Suprapubic skin (tissue), 4 donors: ENCODE measurements at places on chromosomes 3 and 15. TPM values are rescaled to one million over a fixed set of nuclear protein-coding genes. Genes with fewer than 3 reads are reported as not detected.

- H3K36me3 ChIP-seq, result no peaks in the 10 kb centered on the region
- DNase-seq, result no peak
- H3K4me1 ChIP-seq, result peaks cover 11% of the 10 kb centered on the region
- H3K27ac ChIP-seq, result no peak overlapping the region
- H3K27me3 ChIP-seq, result peaks cover 20% of the 10 kb centered on the region
Measured at GRCh38 chr15:70589221-70589620, 174.1 kb downstream of the UACA start.

DNA sequence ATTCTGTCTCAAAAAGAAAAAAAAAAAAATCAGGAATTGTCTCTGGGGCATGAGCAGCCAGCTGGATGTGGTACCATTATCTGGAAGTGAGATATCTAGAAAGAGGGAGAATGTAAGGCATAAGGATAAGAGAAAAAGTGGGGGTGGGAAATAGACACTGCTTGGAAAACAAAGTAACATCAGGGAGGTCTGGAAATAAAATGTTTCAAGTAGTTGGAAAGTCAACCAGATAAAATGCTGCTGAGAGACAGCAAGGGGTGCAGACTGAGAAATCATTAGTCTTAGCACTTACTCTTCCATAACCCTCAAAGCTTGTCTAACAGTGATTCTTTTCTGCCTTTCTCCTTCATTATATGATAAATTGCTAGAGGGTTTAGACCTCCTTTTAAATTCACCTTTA is 159.7 kb upstream of the TBL1XR1 start:
- no peaks in the 10 kb centered on the region for H3K36me3 ChIP-seq
- no peaks in the 10 kb centered on the region for H3K27me3 ChIP-seq
- no peak overlapping the region for H3K4me3 ChIP-seq
- no peak for DNase-seq
- peak overlapping the region; percentile 91 for H3K27ac ChIP-seq

DNA sequence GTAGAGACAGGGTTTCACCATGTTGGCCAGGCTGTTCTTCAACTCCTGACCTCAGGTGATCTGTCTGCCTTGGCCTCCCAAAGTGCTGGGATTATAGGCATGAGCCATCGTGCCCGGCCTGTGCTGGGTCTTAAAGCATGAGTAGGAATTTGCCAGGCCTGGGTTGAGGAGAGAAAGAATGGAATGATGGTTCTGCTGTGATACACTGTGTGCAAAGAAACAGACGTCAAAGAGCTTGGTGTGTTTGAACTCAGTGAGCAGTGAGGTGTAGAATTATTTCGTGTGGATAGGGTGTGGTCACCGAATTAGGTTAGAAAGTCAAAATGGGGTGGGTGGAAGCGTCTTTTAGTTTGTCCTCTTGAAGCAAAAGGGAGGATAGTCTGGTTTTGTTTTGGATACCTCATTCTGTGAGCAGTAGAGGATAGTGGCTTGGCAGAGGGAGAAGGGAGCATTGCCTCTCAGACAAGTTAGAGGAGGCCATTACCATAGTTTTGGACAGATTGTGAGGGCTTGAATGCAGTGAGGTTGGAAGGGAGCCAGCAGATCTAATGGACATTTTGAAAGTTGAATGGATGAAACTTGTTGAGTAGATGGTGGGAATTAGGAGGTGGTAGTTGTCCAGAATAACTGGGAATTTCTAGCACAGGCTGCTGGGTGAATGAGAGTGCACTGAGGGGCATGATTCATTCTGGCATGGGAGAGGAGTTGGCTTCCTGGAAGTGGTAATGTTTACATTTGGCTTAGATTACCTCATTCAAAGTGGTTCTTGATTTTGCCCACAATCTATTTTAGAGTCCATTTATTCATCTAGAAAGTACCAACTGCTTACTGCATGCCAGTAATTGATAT is 27.2 kb downstream of the AKAP13 start:
- DNase-seq, result no peak
- no peaks in the 10 kb centered on the region for H3K27me3 ChIP-seq
- H3K4me1 ChIP-seq, result peaks cover 56% of the 10 kb centered on the region
- peak overlapping the region; percentile 8 for H3K27ac ChIP-seq
- no peak overlapping the region for H3K4me3 ChIP-seq

GRCh38 chr15:80401456-80401855 is 2.7 kb upstream of the ARNT2 start:
- peaks cover 14% of the 10 kb centered on the region for H3K4me1 ChIP-seq
- no peak overlapping the region for H3K27ac ChIP-seq
- no peaks in the 10 kb centered on the region for H3K36me3 ChIP-seq
- peaks cover 43% of the 10 kb centered on the region for H3K27me3 ChIP-seq
- H3K4me3 ChIP-seq, result no peak overlapping the region

- no peaks in the 10 kb centered on the region for H3K36me3 ChIP-seq
- H3K4me1 ChIP-seq, result no peaks in the 10 kb centered on the region
- H3K4me3 ChIP-seq, result no peak overlapping the region
- H3K27ac ChIP-seq, result no peak overlapping the region
Measured at GRCh38 chr15:73386238-73386637, 17.5 kb upstream of the HCN4 start.

GRCh38 chr15:72068856-72069255 is 49.1 kb downstream of the MYO9A start:
- DNase-seq, result no peak
- H3K27ac ChIP-seq, result no peak overlapping the region
- no peaks in the 10 kb centered on the region for H3K36me3 ChIP-seq
- H3K4me1 ChIP-seq, result no peaks in the 10 kb centered on the region
- no peak overlapping the region for H3K4me3 ChIP-seq

- H3K27ac ChIP-seq, result no peak overlapping the region
- no peaks in the 10 kb centered on the region for H3K4me1 ChIP-seq
- peaks cover 40% of the 10 kb centered on the region for H3K27me3 ChIP-seq
- DNase-seq, result no peak
- H3K4me3 ChIP-seq, result no peak overlapping the region
- no peaks in the 10 kb centered on the region for H3K36me3 ChIP-seq
Measured at GRCh38 chr15:58058073-58058472, 7.4 kb downstream of the ALDH1A2 start.

- H3K27ac ChIP-seq, result no peak overlapping the region
- no peak overlapping the region for H3K4me3 ChIP-seq
- no peak for DNase-seq
- H3K36me3 ChIP-seq, result peaks cover 2% of the 10 kb centered on the region
Measured at GRCh38 chr3:32703491-32703972, 18.5 kb downstream of the CNOT10 start.

GRCh38 chr3:178761024-178761423 is 224.8 kb downstream of the KCNMB2 start:
- no peak for DNase-seq
- no peak overlapping the region for H3K27ac ChIP-seq
- H3K4me3 ChIP-seq, result no peak overlapping the region

DNA sequence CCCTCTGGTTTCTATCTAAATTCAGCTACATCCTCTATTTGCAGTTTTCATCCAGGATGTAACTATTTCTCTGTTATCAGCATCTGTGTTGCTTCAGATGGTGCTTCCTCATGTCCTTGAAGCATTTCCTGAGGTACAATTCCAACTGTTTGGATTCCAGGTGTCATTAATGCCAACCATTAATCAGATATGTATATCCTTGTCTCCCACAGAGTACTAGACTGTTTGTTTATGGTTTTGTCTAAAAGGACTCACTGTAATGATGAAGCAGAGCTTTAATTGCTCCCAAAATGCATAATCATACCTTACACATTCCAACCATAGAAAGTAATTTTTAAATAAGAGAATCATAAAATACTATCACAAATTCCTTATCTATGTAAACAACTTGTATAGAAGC is 288.5 kb upstream of the MME start:
- no peaks in the 10 kb centered on the region for H3K27me3 ChIP-seq
- DNase-seq, result no peak
- no peak overlapping the region for H3K4me3 ChIP-seq
- H3K27ac ChIP-seq, result no peak overlapping the region
- no peaks in the 10 kb centered on the region for H3K4me1 ChIP-seq

DNA sequence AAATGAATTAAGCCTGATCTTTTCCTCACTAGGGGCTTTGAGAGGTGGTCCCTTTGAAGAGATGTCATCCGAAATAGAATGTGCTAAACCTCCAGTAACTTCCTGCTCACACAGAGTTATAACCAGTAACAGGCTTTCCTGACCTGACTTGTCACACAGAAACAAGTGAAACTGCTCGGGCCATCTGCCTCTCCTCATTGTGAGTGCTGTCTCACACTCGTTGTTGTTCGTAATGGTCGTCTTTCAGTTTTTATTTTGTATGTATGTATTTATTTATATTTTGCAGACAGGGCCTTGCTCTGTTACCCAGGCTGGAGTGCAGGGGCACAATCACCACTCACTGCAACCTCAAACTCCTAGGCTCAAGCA is 24.0 kb downstream of the ACSBG1 start:
- no peaks in the 10 kb centered on the region for H3K36me3 ChIP-seq
- H3K4me1 ChIP-seq, result peaks cover 96% of the 10 kb centered on the region
- no peak overlapping the region for H3K4me3 ChIP-seq

DNA sequence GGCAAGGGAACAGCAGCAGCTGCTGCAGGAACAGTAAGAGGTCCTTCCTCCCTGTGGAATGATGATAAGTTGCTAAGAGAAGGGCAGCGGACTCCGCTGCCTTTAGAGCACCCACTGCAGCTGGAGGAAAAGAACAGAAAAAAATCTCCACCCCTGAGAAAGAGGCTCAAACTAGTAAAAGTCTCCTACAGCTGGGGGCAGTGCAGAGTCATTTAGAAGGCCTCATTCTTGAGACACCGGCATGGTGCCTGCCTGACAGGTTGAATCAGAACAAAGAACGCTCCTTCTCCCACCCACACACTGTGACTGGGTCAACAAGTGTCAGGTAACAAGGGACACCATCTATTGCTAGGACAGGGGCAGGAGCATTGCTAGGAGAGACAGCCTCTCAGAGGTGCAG is 188.4 kb downstream of the ABHD5 start:
- H3K36me3 ChIP-seq, result no peaks in the 10 kb centered on the region
- no peaks in the 10 kb centered on the region for H3K27me3 ChIP-seq
- H3K4me1 ChIP-seq, result peaks cover 4% of the 10 kb centered on the region
- no peak overlapping the region for H3K27ac ChIP-seq
- no peak overlapping the region for H3K4me3 ChIP-seq

GRCh38 chr3:113148284-113148683 is 63.1 kb upstream of the BOC start:
- H3K4me3 ChIP-seq, result peak overlapping the region; percentile 20
- no peaks in the 10 kb centered on the region for H3K27me3 ChIP-seq
- H3K36me3 ChIP-seq, result no peaks in the 10 kb centered on the region
- peak overlapping the region; percentile 79 for H3K27ac ChIP-seq

GRCh38 chr15:77658304-77658703 is 25.6 kb upstream of the LINGO1 start:
- no peaks in the 10 kb centered on the region for H3K36me3 ChIP-seq
- H3K27me3 ChIP-seq, result peaks cover 57% of the 10 kb centered on the region
- no peaks in the 10 kb centered on the region for H3K4me1 ChIP-seq
- H3K27ac ChIP-seq, result no peak overlapping the region
- no peak for DNase-seq
- no peak overlapping the region for H3K4me3 ChIP-seq

- DNase-seq, result no peak
- H3K4me3 ChIP-seq, result no peak overlapping the region
- peaks cover 23% of the 10 kb centered on the region for H3K4me1 ChIP-seq
- peaks cover 82% of the 10 kb centered on the region for H3K36me3 ChIP-seq
- H3K27ac ChIP-seq, result no peak overlapping the region
Measured at GRCh38 chr3:52265387-52265786, 13.1 kb downstream of the WDR82 start.

DNA sequence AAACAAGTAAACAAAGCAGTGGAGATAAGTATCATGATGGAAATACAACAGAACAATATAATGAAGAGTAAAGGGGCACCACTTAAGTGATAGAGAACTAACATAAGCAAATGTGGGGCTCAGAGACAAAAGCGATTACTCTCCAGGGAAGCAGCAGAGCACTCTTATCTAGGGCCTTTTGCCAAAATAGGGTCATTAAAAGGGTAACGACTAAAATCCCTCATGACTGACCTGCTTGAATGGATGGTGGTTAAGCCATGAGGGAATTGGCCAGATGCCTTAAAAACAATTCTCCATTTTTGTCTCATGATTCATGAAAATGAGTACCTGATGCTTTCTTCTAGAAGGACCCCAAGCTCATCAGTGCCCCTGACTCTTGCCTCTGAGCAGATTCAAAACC is 3.2 kb upstream of the SLC7A14 start:
- H3K4me3 ChIP-seq, result no peak overlapping the region
- peaks cover 12% of the 10 kb centered on the region for H3K4me1 ChIP-seq
- no peak for DNase-seq
- no peak overlapping the region for H3K27ac ChIP-seq
- no peaks in the 10 kb centered on the region for H3K36me3 ChIP-seq

- peaks cover 4% of the 10 kb centered on the region for H3K36me3 ChIP-seq
- peaks cover 55% of the 10 kb centered on the region for H3K4me1 ChIP-seq
- H3K27me3 ChIP-seq, result no peaks in the 10 kb centered on the region
Measured at GRCh38 chr3:58496206-58496857, 4.4 kb downstream of the KCTD6 start.

- H3K4me3 ChIP-seq, result no peak overlapping the region
- H3K4me1 ChIP-seq, result no peaks in the 10 kb centered on the region
- no peak overlapping the region for H3K27ac ChIP-seq
- no peaks in the 10 kb centered on the region for H3K36me3 ChIP-seq
- H3K27me3 ChIP-seq, result no peaks in the 10 kb centered on the region
Measured at GRCh38 chr3:157807280-157807679, 298.9 kb downstream of the SHOX2 start.

- no peak for DNase-seq
- peaks cover 5% of the 10 kb centered on the region for H3K4me1 ChIP-seq
- no peak overlapping the region for H3K4me3 ChIP-seq
- H3K27me3 ChIP-seq, result no peaks in the 10 kb centered on the region
Measured at GRCh38 chr15:88080616-88081015, 175.9 kb downstream of the NTRK3 start.

DNA sequence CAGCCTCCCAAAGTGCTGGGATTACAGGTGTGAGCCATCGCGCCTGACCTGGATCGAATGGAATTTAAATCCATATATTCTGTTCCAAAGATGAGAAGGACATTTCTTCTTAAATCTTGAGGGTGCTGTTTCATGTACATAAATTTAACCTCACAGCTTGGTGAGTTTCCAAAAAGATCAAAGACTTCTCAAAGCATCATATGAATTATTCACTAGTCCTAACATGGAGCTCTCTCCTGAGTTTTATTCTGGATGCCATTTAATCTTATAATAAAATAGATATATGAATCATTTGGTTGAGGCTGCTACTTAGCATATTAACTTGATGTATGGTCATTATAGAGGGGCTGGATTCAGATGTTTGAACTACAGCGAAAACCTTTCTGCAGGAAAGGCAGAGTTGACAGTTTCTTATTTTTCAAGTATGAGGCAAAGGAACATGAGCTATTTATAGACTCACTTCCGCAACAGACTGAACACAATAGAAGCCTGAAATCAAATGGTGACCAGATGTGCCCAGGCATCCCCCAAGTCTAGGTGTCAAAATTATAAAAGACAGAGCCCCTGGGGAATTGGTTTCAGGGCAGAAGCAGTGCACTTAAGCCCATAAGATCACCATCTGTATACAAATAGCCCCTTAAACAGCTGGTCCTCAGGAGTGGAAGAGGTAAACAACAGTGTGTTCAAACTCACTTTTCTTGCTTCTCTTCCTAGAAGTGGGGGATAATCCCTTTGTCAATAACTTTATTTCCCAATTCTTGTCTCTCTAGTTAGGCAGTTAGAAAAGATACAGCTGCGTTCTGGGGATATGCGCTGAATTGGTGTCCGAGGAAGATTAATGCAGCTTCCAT is 29.7 kb downstream of the STARD9 start:
- H3K4me3 ChIP-seq, result no peak overlapping the region
- H3K36me3 ChIP-seq, result no peaks in the 10 kb centered on the region
- H3K27ac ChIP-seq, result peak overlapping the region; percentile 50
- no peak for DNase-seq

Gene SEC62
- 18.3 TPM for total RNA-seq

Gene MESP2
- 1.1 TPM for total RNA-seq

Gene MAP6D1
- 4.7 TPM for total RNA-seq

Gene LYZL4
- total RNA-seq, result not detected

Gene GPR176
- 1.7 TPM for total RNA-seq

Gene GNAI2
- total RNA-seq, result 82.2 TPM

Gene SPG11
- total RNA-seq, result 65.1 TPM

Gene RASL12
- total RNA-seq, result 9.7 TPM

Gene PAQR9
- total RNA-seq, result not detected
